ENCODE measurements at places on chromosomes 7 and 10.

DNA sequence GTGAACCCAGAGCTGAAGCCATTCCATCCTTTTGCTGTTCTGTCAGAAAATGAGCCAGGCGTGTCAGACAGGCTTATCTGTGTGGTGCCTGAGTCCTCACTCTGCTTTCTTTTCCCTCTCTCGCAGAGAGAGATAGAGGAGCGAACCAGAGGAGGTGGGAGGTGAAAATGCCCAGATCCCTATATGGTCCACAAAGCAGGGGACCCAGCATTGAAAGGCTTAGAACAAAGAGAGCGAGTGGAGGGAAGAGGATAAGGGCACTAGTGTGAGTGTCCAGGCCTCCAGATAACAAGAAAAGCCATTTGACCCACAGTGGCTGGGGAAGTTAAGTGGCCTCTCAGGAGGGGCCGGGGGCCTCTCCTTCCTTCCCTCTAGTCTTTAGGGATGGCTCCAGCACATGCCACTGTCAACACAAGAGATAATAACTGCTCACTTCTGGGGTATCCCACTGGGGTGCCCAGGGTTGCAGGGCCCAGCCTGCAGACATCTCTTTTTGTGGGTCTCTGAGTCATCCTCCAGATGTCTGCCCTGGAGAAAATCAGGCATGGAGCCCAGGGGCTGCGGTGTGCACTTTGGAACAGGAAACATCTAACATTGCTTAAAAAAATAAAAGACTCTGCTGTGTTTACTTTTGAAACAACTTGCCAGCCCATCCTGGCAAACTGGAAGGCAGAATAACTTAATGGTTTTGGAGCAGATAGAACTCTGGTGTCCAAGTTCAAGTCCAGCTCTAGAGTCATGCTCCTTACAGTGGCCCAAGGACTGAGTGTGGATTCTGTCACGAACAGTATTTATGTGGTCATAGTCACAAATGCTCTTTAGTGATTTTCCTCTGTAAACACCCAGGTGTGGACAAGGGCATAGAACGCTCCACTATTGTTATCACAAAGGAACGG is 189.5 kb downstream of the CXCL12 start:
- no peak for DNase-seq

GRCh38 chr7:130850956-130851355 is 116.9 kb upstream of the KLF14 start:
- DNase-seq, result no peak

- no peak for DNase-seq
Measured at GRCh38 chr7:5708271-5708670, 73.2 kb downstream of the RNF216 start.

- DNase-seq, result no peak
Measured at GRCh38 chr10:52455098-52455497, 141.0 kb downstream of the DKK1 start.

GRCh38 chr7:124251636-124252035 is 218.8 kb upstream of the TMEM229A start:
- DNase-seq, result no peak

DNA sequence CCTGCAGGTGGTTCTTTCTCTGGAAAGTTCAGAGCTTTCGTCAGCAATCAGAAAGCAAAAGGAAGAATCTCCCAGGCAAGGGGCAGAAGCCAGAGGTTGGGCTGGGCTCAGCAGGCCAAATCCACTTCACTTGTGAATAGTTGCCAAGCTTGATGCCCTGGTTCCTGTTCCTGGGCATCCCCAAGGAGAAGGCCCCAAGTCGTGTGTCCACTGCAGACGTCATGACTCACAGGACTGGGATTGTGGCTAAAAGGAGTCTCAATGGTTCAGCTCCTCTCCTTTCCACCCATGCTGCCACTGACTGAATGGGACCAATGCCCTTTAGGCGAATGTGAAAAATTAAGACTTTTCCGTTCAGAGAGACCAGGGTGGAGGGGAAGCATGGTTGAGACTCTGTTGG is 38.6 kb upstream of the TRIM8 start:
- DNase-seq, result no peak

DNA sequence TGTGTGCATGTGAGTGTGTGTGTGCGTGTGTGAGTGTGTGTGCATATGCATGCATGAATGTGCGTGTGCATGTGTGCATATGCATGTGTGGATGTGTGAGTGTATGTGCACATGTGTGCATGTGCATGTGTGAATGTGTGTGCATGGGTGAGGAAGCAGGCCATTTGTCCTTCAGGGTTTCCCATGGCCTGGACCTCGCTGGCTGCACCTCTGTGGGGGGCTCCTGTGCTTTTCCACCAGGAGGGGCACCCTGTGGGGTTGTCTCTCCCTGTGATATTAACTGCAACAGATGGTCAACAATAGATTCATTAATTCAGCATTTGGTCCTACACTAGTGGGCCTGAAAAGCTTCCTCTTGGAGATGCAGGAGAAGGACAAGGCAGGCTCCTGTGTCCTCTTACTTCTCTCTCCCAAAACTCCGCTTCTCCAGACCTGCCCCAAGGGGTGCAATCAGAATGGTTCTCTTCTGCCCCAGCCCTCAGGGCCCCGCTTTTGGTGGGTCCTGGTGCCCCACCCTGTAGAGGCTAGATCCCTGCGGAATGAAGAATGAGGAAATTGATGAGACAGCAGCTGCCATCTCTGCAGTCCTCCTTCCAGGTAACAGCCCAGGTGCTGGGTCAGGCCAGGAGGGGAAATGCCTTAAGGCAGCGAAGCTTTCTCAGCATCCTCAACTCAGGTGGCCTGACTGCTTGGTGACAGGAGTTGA is 41.5 kb upstream of the NUB1 start:
- no peak for DNase-seq

DNA sequence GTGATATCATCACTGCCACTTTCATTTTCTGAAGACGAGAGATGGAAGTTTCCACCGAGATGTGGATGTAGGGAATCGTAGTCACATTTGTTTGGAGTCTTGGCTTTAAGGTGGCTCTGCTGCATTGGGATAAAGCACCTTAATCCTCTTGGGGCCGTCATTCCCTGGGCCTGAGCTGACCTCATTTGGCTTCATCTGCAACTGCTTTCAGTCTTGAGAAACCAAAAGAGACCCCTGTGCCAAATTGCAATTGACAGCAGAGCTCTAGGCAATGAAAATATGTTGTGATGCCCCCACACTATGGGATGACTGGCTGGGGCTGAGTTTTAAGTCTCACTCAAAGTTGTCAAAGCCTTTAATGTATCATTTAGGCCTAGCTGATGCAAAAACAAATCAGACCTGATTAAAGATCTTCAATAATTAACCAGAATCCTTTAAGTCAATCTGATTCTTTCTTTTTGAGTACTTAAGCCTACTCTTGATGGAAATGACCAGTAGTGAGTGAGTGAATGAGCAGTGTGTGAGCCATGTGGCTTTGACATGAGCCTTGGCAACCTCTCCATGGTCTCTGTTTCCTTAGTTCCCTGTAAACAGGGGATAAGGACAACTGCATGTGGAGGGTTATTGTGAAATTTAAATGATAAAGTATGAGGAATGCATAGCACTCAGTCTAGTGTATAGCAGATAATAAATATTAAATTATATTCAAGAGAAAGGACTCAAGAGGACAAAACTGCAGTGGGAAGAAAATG is 155.0 kb downstream of the BMPER start:
- DNase-seq, result no peak

GRCh38 chr7:159148430-159149395 is 4.0 kb upstream of the VIPR2 start:
- DNase-seq, result no peak

GRCh38 chr7:50660040-50660829 is 95.0 kb upstream of the DDC start:
- peak; percentile 54 for DNase-seq

GRCh38 chr7:99720800-99721595 is 14.0 kb downstream of the CYP3A7 start:
- DNase-seq, result no peak

GRCh38 chr7:116610210-116610609 is 61.8 kb upstream of the MET start:
- DNase-seq, result no peak

DNA sequence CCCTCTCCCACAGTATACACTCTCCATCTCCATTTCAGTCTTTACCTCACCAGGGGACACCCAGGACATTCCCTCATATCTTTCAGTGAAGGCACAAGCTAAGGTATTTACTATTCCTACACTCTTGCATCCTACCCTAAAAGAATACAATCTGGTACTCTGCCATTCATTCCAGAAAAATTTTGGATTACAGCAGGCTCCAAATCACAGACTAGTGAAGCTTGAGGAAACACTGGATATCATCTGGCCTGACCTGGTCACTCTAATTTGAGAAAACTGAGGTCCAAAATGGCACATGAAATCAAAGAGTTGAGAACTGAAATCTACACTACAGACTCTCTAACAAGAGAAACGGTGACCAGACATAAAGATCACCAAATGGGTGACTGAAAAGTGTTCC is 61.7 kb downstream of the CREB3L2 start:
- no peak for DNase-seq

- no peak for DNase-seq
Measured at GRCh38 chr7:105916603-105917002, 40.2 kb upstream of the ATXN7L1 start.

GRCh38 chr7:143383642-143383957 is 2.5 kb downstream of the ZYX start:
- DNase-seq, result no peak

- DNase-seq, result no peak
Measured at GRCh38 chr10:49109669-49110340, 5.5 kb downstream of the VSTM4 start.

GRCh38 chr7:127683776-127684681 is 32.0 kb downstream of the SND1 start:
- DNase-seq, result no peak

- no peak for DNase-seq
Measured at GRCh38 chr10:102266670-102267069, 21.3 kb downstream of the GBF1 start.

DNA sequence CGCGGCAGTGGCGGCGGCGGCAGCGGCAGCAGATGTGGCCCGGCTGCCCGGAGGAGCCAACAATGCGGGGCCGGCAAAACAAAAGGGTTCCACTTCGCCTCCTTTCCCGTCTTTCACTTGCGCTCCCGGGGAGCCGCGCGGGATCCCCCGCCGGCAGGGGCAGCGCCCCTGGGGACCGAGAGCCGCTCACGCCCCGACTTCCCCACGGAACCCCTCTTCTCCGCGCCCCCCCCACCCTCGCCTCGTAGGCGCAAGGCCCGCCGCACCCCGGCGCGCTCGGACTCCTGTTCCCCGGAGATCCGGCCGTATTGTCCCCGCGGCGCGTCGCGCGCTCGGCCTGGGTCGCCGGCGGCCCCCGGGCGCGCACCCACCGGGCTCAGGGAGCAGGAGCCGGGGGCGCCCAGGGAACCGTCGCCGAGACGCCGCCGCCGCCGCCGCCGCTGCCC is 854 bp downstream of the CTBP2 start:
- DNase-seq, result no peak

DNA sequence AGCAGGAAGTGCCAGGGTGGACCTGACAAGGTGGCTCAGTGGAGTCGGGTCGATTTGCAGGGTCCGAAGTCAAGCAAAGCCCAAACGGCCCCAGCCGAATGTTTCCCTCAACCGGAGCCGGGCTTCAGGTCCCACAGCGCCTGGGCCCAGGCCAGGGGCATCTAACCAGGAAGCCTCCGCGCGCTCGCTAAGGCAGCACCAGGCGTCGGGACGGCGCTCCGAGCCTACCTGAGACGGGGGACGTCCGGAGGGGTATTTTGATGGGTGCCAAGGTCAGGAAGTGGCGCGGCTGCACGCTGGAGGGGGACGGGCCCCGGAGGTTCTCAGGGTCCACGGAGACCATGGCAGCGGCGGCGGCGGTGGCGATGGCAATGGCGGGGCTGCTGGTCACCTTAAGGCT is 51.5 kb downstream of the TCERG1L start:
- no peak for DNase-seq
